ENCODE measurements at places on chromosomes 16 and 17. TPM values are rescaled to one million over a fixed set of nuclear protein-coding genes. Genes with fewer than 3 reads are reported as not detected.

Gene EPN3
- 0.17 TPM for total RNA-seq

Gene CHST5
- 0.10 TPM for total RNA-seq

Gene TNS4
- total RNA-seq, result 91.4 TPM

Gene CDRT15
- total RNA-seq, result not detected

Gene TVP23A
- total RNA-seq, result 0.02 TPM

Gene TP53TG3
- total RNA-seq, result 0.47 TPM

Gene KRT20
- total RNA-seq, result 0.47 TPM

Measured in A549 treated with DMSO at 1 μM for 4 hours (cell line).